ENCODE measurements at places on chromosomes 13 and 19. TPM values are rescaled to one million over a fixed set of nuclear protein-coding genes. Genes with fewer than 3 reads are reported as not detected.

- DNase-seq, result no peak
Measured at GRCh38 chr19:3979289-3979673, 6.0 kb downstream of the EEF2 start.

GRCh38 chr13:81480634-81481033, 1139.7 kb upstream of the SPRY2 start:
- DNase-seq, result no peak

GRCh38 chr19:57947088-57947418, 453 bp downstream of the ZNF256 start:
- DNase-seq, result peak; percentile 15

GRCh38 chr13:50735071-50735470, 108.4 kb downstream of the DLEU7 start:
- DNase-seq, result no peak

DNA sequence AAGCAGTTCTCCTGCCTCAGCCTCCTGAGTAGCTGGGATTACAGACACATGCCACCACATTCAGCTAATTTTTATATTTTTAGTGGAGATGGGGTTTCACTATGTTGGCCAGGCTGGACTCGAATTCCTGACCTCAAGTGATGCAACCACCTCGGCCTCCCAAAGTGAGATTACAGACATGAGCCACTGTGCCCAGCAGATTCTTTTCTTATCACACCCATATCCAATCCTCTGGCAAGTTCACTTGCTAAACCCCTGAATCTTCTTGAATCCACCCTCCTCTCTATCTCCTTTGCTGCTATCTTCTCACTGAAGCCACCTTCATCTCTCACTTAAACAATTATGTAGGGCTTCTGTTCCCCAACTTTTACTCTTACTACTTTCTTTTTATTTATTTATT, 17.5 kb downstream of the TMEM143 start:
- no peak for DNase-seq

DNA sequence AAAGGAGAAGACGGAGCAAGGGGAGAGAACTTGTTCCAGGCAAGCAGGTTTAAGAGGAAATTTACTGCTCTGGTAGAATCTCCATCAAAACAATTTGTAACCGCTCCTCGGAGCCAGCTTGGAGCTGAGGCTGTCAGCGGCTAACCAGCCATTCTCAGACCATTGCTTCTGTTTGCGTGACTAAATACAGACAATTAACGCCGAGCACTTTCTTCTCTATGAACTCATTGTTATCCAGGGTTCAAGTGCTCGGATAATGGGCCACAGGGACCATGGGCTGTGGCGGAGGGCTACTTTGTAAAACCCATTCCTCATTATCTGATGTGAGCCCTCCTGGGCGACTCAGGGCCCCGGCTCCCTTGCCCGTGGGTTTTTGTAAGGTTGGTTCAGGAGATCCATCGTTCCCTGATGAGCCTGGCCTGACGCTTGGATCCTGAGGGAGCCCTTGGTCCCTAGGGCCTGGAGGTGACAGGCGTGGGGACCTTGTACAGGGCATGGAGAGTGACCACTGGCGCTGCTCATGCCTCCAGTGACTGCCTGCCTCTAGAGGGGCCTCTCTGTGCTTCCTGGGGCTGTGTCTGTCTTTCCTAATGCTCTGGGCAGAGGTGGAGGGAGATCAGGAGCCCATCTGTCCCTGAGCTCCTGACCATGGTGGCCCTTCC, 61.5 kb upstream of the ZNF536 start:
- no peak for DNase-seq

GRCh38 chr13:27774169-27774568, 18.1 kb upstream of the GSX1 start:
- DNase-seq, result no peak

DNA sequence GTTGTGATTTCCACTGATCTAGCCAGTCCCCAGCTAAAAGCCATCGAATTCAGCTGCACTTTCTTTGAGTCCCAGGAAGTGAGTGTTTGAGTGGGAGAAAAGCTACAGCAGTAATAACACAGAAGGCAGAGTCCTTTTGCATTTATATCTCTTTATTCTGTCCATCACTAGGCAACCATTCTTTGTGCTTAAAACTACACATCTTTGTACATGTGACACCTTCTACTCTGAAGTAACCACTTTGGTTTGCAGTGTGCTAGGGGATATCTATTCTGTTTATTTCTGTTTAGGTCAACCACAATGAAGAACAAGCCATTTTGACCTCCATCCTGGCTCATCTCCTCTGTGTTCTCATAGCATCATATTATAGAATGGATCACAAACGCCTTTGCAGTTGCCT, 226.0 kb upstream of the SERP2 start:
- no peak for DNase-seq

DNA sequence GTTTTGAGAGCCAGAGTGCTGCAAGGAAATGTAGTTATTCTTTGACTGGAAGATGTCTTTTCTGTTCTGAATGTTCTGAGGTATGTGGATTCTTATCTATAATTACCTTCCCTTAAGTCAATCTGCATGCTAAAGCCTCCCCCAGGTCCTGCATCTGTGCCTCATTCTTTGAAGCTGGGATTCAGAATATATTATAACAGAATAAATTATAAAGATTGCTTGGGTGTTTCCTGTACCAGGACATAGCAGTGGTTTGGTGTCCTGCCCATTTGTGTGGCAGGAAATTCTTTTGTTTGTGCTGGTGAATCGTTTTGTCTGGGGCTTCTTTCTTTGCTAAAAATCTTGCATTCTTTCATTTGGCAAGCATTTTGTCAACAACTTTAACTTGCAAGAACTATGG, 60.2 kb downstream of the ITGBL1 start:
- DNase-seq, result no peak

- no peak for DNase-seq
Measured at GRCh38 chr19:48452289-48453190, 2.8 kb upstream of the KCNJ14 start.

DNA sequence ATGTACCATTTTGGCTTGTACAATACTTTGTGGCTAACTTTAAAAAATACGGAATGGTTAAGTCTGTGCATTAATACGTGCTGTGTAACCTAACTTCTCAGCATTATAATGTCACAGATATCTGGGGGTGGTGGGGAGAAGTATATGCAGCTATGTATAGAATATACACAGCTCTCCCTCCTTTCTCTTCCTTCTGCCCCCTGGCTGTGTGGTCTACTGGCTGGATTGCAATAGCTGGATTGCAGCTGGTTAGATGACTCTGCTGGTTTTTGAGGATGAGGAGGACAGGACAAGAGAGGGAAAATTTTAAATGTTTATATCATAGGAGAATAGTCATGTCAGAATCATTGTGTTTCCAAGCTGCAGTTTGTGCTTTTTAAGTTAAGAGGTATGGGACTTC, 9.7 kb downstream of the RNASEH2B start:
- DNase-seq, result no peak

- DNase-seq, result peak; percentile 2
Measured at GRCh38 chr19:52237771-52238400, 31.5 kb upstream of the ZNF766 start.

The DCT gene
- 0.47 TPM for total RNA-seq

The CFAP97D2 gene
- not detected for total RNA-seq

The RFPL4AL1 gene
- not detected for total RNA-seq

The C19orf53 gene
- 15.8 TPM for total RNA-seq

The ZNF844 gene
- total RNA-seq, result 13.7 TPM

The DMPK gene
- total RNA-seq, result 16.7 TPM

Data from occipital lobe (tissue), 3 donors.